ENCODE measurements at places on chromosomes 11 and 22. TPM values are rescaled to one million over a fixed set of nuclear protein-coding genes. Genes with fewer than 3 reads are reported as not detected.

Gene OR5AN1
- total RNA-seq, result not detected

Gene MTCH2
- 84.9 TPM for total RNA-seq

Gene RAB38
- total RNA-seq, result 2.8 TPM

Gene MUC6
- total RNA-seq, result not detected

Gene TMEM191B
- not detected for total RNA-seq

Gene KLHDC7B
- not detected for total RNA-seq

Gene C11orf71
- total RNA-seq, result 3.9 TPM

Gene RASGRP2
- 1.0 TPM for total RNA-seq

Gene ELMOD1
- total RNA-seq, result 4.7 TPM

Gene TEX54
- total RNA-seq, result not detected

Gene SLC22A8
- total RNA-seq, result not detected

Gene COPB1
- total RNA-seq, result 293 TPM

Gene LMO2
- total RNA-seq, result 1.0 TPM

Gene SAA2
- not detected for total RNA-seq

Gene OR2AG1
- total RNA-seq, result not detected

Gene GSTT2
- 0.22 TPM for total RNA-seq

Gene RANGAP1
- total RNA-seq, result 61.9 TPM

Gene RIC3
- not detected for total RNA-seq

Gene MRGPRX4
- total RNA-seq, result not detected

Gene KRTAP5-8
- total RNA-seq, result not detected

Gene GPR83
- not detected for total RNA-seq

Gene GDPD4
- 0.44 TPM for total RNA-seq

Gene GLYATL2
- total RNA-seq, result not detected

Gene GSTT4
- total RNA-seq, result not detected

Gene KCNJ11
- total RNA-seq, result not detected

Gene DKK3
- total RNA-seq, result 277 TPM

Gene RASL10A
- not detected for total RNA-seq

Gene SSH3
- 7.7 TPM for total RNA-seq

Gene RIN1
- total RNA-seq, result 56.7 TPM

Gene CHEK2
- 13.7 TPM for total RNA-seq

Gene KCNJ1
- not detected for total RNA-seq

Gene ZNF280B
- 1.6 TPM for total RNA-seq

Gene KCNQ1OT1
- 4.2 TPM for total RNA-seq

Gene PRODH
- 0.44 TPM for total RNA-seq

Gene KRTAP5-7
- not detected for total RNA-seq

Gene DAGLA
- 4.2 TPM for total RNA-seq

Gene MAPK11
- total RNA-seq, result 4.2 TPM

Gene PARVG
- not detected for total RNA-seq

Measured in placental pericyte (primary cell).